ENCODE measurements at places on chromosomes 7 and 10. TPM values are rescaled to one million over a fixed set of nuclear protein-coding genes. Genes with fewer than 3 reads are reported as not detected.

SGMS1 gene
- 25.3 TPM for total RNA-seq

LMOD2 gene
- not detected for total RNA-seq

NEUROD6 gene
- not detected for total RNA-seq

PHKG1 gene
- not detected for total RNA-seq

CPED1 gene
- 21.2 TPM for total RNA-seq

ZNF467 gene
- 27.9 TPM for total RNA-seq

OLAH gene
- 0.65 TPM for total RNA-seq

CARD11 gene
- 0.16 TPM for total RNA-seq

NUTM2E gene
- total RNA-seq: 0.13 TPM

HOXA6 gene
- 15.0 TPM for total RNA-seq

DNAJB9 gene
- 61.5 TPM for total RNA-seq

CLEC5A gene
- total RNA-seq: not detected

DDC gene
- total RNA-seq: 0.24 TPM

TDRD1 gene
- total RNA-seq: not detected

MYH16 gene
- 0.26 TPM for total RNA-seq

EBF3 gene
- total RNA-seq: 0.88 TPM

FZD1 gene
- total RNA-seq: 35.7 TPM

IQCE gene
- 11.5 TPM for total RNA-seq

BAIAP2L1 gene
- 5.4 TPM for total RNA-seq

HUS1 gene
- total RNA-seq: 16.0 TPM

CCDC136 gene
- total RNA-seq: 3.1 TPM
